Activated CD8-positive, alpha-beta memory T cell treated with anti-CD3 and anti-CD28 coated beads for 48 hours (primary cell): ENCODE measurements at places on chromosomes 4 and X.

DNA sequence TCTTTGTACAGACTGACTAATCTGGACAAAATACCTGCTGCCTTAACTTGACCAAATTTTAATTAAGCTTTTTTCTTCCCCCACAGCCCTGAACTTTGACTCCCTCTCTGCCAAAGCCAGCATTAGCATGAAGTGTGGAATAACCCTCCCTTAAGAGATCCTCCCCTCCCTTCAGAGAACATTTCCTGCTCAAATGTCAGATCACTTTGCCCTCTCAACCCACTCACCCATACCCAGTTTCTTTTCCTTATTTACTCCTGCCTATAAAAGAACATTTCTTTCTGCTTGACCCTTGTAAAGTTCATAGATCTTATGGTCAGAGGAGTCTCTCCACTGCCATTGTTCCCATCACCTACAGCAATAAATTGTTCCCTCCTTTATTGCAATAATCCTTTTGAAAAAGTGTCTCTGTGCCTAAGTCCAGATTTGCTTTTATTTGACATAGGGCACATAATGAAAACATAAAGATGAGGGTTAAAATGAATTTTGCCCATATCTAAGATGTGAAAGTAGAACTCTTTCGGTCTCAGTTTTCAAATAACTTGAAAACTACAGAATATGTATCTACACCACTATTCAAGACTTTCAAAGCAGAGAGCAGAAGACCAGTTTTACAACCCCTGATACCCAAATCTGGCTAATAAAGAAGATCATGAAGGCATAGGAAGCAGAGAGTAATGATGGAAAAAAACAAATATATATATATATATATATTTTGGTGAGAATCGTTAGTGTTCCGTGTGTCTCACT is 289.7 kb upstream of the ANXA10 start:
- DNase-seq: no peak

DNA sequence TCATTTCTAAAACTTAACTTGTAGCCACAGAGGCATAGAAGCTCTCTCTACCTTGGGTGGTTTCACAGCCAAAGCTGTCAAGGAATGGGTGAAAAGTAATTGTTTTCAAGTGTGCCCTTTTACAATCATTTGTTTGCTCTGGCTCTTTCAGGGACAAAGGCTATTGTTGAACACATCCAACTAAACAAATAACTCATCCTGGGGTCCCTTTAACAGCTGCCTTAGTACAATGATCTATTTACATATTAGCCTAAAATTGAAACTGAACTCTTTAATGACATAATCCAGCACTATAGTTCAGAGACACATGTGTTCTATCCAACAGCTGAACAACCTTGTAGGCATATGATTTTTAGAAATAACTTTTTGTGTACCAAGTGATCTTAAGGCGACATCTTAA is 3.7 kb downstream of the HHIP start:
- no peak for DNase-seq

GRCh38 chr4:88021824-88022223 is 14.4 kb downstream of the PKD2 start:
- no peak for DNase-seq

DNA sequence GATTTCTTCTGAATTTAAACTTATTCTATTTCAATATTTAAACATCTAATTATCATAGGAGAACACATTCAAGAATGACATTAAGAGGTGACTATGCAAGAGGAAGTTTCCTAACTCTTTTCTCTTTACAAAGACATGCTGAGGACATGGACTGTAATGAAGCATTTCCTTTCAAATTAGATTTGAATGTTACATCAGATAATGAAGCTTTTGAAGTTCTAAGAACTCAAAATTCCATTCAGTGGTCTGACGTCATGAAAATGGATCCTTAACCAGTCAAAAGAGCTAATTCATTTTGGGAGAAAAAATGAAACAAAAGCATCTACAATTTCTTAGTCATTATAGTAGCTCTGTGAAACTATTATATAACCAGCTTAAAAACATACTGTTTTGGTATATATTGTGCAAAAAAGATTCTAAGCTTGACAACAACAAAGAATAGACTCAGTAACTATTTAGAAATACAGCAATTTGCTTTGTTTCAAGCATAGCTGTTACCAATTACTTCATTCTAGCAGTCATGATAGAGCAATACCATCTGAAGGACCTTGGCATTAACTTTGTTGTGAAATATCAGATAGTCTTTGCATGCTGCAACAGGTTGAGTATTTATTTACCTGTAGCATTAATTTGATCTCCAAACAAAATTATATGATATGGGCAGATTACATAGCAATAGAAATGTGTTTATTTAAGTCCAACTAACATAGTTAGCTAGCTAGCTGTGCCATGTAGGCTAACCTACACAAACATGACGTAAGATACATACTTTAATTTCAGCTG is 13.7 kb upstream of the DTHD1 start:
- no peak for DNase-seq

GRCh38 chrX:153444333-153445011 is 1.4 kb downstream of the TREX2 start:
- DNase-seq: no peak

- DNase-seq: no peak
These were observed 5.7 kb downstream of the EFNB1 start for GRCh38 chrX:68834371-68835103.

- no peak for DNase-seq
These were observed 642.3 kb downstream of the RPA4 start for GRCh38 chrX:97525981-97526380.

- DNase-seq: no peak
These were observed 32.2 kb downstream of the ZCCHC12 start for GRCh38 chrX:118855681-118856310.

GRCh38 chrX:29890646-29891200 is 324.6 kb upstream of the MAGEB2 start:
- no peak for DNase-seq
